ENCODE measurements at places on chromosomes 1 and 21.

DNA sequence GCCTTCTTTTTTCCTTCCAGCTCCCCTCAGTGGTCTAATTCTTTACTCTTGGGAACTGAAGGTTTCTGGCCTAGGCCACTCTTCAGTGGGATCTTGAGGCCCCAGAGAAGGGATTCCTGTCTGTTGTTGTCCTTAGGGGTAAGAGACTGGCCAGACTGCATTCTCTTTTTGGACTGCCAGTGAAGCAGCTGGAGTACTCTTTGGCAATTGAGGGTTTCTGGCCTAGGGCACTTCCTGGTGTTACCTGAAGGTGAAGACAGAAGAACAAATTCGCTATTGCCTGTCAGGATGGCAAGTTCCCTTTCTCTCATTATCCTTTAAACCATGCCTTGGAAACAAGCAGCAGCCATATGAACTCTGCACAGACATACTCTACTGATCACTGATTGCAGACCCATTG, 286.6 kb upstream of the ZP4 start:
- no peak for DNase-seq

DNA sequence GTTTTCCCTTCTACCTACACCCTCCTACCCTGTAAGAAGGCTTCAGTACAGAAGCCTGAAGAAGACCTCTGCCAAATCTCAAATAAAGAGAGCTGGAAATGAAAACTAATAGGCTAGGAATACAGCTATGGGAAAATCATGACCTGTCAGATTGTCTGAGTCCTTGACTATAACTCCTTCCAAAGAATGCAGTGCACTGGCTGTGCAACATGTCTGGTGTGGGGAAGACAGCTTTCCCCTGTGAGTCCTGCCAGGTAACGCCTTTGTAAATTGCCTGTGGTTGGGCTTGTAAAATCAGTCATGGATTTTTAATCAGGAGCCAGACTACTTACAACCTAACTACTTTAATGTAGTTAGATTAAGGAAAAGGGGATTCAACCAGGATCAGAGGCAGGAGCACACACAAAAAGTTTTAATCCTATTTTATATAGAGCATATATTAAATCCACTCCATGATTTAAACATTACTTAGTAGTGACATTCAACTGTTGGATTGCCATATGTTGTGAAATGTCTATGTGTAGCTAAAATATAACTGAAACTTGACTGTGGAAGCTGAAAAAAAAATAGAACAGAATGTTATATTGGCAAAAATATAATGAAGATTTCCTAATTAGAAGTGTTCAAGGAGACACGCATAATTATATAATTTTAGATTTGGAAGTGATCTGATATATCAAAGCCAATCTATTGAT, 1667.8 kb downstream of the KCNT2 start:
- no peak for DNase-seq

DNA sequence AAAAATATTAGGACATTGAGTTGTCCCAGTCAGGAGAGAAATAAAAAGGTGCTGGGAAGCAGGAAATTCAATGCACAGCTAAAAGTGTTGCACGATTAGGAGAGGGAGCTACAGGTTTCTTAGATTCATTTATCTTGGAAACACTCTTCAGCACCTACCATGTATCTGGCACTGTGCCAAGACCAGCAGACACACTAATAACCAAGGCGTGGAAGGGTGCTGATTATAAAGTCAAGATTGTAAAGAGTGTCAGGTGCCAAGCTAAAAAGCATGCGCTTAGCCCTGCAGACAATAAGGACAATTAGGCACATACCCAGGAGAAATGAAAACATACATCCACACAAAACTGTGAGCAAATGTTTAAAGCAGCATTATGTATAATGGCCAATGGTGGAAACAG, 129.9 kb downstream of the DSCAM start:
- DNase-seq, result no peak

GRCh38 chr1:118504867-118505266, 319.8 kb upstream of the SPAG17 start:
- DNase-seq, result no peak

GRCh38 chr21:32100423-32100822, 178.4 kb downstream of the MIS18A start:
- DNase-seq, result no peak

- DNase-seq, result no peak
These were observed 355.1 kb downstream of the NPHP4 start for GRCh38 chr1:5637171-5637570.

DNA sequence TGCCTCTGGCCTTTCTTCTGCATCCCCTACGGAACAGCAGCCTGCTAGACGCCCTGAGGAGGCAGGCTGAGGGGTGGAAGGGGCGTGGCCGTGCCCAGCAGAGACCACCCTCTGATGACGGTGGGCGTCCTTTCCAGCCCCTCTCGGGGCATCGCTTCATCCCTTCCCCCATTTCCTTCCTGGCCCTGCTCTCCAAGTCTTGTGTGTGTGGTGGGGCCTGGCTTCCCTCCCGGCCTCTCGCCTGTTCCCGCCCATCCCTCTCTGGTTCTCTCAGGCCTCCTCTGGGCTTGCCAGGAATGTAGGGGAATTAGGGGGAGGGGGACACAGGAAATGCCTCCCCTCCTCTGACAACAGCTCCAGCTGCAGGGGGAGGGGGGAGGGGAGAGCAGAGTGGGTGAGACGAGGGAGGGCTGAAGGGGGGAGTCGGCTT, 51.1 kb downstream of the SKI start:
- DNase-seq, result no peak

GRCh38 chr1:112472142-112472541, 36.6 kb upstream of the WNT2B start:
- no peak for DNase-seq

DNA sequence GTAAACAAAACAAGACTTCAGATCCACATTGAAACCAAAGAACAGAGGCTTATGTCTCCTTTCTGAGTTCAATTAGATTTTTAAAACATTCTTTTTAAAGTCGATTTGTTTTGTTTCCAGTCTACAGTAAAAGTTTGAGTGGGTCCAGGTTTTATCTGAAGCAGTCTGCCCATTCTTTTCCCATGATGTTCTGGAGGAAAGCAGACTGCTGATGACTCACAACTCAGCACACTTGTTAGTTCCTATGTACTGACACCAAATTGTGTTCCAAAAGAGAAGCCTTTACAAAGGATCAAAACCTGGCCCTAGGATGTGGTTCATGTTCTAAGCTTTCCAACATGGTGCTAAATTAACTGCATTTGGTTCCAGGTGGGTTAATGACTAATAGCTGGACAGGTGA, 11.4 kb upstream of the CCN1 start:
- DNase-seq, result no peak

DNA sequence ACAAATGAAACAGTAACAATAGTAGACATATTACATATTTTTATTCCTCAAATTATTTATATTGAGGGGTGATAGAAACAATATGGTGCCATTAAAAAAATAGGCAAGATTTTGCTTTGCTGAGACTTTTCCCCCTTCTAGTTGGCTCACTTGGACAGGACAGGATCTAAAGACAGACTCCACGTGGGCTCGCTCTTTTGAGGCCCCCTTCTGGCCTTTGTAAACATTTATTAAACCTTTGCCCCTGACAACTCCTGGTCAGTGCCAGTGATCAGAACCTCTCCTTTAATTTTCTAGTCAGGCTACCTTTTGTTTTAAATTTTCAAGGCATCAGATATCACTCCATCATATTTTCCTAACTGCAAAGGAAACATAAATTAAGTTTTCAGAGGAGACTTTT, 49.7 kb upstream of the IFI44L start:
- DNase-seq, result no peak

- no peak for DNase-seq
These were observed at the start of gene MCOLN3 for GRCh38 chr1:85048296-85049064. TSS of gene MCOLN3 (minus strand) at chr1:85048500. CDS start at chr1:85045360, 3,140 bp downstream.

- no peak for DNase-seq
These were observed 227.7 kb downstream of the PRDM2 start for GRCh38 chr1:13927736-13928135.

DNA sequence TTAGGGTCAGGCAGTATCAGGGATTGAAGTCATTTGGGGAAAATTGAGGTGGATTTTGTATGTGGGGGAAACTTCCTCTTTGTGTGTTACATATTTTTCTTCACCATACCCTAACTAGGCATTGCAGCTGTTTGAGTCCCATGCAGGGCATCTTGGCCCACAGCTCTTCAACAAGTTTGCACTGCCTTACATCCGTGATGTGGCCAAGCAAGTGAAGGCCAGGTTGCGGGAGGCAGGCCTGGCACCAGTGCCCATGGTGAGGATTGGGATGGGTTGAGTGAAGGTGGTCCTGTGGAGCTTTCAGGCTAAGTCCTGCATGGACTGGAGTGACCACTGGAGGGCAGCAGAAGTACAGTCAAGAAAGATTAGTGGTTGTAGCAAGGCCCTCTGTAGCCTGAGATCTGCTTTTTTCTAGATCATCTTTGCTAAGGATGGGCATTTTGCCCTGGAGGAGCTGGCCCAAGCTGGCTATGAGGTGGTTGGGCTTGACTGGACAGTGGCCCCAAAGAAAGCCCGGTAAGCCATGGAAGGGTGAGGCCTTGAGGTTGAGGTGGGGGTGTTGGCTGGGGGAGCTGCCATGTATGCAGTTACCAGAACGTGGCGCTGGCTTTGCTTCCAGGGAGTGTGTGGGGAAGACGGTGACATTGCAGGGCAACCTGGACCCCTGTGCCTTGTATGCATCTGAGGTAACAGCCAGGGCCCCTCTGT, 2.4 kb downstream of the UROD start:
- DNase-seq, result peak; percentile 62

GRCh38 chr1:89894210-89895201, 73.7 kb downstream of the LRRC8D start:
- no peak for DNase-seq

- no peak for DNase-seq
These were observed 9.7 kb upstream of the KIRREL1 start for GRCh38 chr1:157983787-157984186.

GRCh38 chr1:222071387-222071786, 329.5 kb upstream of the DUSP10 start:
- DNase-seq, result no peak

- no peak for DNase-seq
These were observed 258.9 kb upstream of the PROX1 start for GRCh38 chr1:213728593-213729536.

DNA sequence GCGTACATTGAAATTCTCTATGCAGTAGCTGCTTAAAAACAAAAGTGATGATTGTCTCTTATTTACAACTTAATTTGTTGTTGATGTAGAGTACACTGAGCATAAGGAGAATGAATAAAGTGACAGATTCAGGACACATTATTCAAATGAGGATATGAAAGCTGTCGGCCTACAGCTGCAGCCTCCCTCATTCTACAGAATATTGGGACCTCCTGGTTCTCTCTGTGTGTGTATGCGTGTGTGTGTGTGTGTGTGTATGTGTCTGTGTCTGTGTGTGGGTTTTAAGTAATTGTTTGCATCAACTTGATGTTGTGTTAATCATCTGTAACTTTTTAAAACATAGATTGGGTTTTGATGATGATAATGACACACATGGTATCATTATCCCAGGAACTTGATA, 17.9 kb downstream of the PROX1 start:
- DNase-seq, result no peak

DNA sequence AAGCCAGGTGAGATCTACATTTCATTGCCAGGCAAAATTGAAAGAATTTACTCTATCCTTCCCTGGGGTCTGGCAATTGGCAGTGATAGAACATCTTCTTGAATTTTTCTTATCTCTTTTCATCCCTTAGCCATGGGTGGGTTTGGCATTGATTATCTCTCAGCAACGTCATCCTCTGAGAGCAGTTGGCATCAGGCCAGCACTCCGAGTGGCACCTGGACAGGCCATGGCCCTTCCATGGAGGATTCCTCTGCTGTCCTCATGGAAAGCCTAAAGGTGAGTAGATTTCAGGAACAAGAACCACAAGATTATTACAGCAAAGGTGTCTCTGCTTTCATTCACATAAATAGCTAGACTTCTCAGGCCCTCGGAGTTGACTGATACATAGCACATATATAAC, 39.3 kb downstream of the NCF2 start:
- no peak for DNase-seq

DNA sequence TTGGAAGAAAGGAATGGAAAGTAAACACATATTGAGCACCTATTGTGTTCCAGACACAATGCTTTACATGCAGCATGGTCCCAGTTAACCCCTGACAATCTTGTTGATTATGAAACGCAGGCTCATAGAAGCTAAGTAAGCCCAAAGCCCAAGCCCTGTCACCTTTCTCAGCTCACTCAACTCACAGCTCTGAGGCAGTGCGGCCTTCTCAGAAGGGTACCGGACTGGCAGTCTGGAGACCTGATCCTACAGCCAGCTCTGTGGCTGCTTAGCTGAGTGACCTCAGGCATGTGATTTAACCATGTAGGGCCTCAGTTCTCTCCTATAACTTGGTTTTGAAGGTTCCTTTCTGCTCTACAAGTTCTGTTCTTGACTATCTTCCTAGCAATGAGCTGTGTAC, 464 bp upstream of the RNASEL start:
- DNase-seq, result no peak

DNA sequence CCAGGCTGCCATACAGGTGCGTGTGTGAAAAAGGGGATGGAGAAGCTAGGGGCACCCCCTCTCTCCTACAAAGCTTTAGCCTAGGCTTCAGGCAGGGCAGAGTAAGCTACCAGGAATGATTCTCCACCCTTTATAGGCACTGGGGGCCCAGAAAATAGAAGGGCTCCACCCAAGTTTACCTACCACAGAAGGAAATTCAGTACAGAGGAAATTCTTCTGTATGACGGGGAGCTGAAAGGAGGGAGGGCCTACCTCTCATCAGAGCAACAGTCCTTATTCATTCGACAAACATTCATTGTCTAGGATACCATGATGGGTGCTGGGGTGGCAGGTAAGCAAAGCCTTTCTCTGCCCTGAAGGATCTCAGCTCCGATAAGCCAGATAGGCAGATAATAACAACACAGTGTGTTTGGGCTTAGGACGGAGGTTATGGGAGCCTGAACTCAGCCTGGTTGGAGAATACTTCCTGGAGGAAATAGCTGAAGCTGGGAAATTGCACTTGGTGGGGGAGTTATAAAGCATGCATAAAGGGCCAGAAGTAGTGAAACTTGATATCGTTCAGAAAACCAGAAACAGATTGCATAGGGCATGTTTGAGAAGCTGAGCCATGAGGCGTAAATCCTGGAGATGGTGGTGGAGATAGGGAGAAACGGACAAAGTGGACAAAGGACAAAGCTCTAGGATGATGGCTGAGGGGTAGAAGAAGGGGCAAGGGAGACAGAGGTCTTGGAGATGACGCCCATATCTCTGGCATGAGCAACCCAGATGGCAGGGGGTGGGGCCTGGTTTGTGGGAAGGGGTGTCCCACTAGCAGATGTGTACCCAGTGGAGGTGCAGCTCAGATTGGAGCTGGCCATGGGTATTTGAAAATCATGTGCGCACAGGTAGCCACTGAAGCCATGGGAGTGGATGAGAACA, 5.3 kb upstream of the P3R3URF start:
- DNase-seq, result no peak

GRCh38 chr1:175132436-175132835, 60.1 kb downstream of the KIAA0040 start:
- no peak for DNase-seq
